ENCODE measurements at places on chromosomes 12 and 14.

DNA sequence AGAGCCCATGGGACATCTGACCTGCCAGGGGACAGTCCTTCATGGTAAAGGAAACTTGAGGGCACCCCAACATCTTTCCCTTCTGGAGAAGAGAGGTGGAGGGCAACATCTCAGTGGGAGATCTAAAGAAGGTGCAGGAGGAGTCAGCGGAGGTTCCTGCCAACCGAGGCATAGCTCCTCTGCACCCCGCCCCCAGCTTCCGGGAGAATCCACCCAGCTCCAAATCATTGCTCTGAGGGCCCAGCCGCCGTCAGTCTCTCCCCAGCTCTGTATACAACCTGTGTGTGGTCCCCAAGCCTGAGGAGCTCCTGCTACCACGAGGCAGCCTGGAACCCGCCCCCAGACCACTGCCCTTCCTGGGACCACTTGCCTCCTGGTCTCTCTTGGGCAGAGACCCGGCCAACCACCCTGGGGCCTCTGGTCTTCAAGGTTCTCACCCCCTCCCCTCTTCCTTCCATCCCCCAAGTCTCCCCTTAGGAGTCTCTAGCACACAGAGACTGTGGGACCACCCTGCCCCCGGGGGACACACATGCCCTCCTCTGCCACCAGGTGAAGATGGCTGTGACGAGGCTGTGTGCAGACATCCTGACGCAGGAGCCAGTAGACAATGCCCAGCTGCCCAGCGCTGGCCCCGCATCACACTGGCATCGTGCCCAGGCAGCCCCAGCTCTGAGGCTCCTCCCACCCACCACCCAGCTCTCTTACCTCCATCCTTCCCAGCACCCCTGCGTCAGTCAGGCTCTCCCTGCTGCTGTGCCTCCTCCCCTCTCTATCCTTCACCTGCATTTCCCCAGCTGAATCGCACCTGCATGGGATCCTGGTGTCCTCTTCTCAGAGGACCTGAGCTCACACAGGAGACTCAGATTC, 13.0 kb upstream of the NUDT14 start:
- no peak for DNase-seq

DNA sequence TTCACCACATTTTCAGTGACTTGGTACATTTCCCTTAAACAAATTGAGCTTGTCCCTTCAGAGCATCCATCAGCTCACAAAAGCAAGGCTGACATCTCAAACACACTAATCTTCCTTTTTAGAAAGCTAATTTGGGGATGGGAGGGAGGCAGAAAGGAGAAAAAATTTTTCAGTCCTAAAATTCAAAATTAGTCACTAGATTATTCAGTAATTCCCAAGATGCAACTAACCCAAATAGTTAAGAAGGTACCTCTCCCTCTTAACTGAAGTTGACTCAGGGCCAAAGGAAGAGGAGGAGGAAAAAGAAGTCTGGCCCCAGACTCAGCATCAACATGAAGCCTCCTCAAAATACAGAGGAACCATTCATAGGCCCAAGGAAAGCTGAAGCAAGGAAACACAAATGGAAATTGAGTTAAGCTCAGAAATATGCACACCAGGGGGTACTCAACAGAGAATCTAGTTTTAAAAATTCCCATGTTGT, 21.7 kb downstream of the CBX5 start:
- no peak for DNase-seq

- no peak for DNase-seq
Observed at GRCh38 chr12:86226481-86226880, 29.7 kb downstream of the MGAT4C start.

DNA sequence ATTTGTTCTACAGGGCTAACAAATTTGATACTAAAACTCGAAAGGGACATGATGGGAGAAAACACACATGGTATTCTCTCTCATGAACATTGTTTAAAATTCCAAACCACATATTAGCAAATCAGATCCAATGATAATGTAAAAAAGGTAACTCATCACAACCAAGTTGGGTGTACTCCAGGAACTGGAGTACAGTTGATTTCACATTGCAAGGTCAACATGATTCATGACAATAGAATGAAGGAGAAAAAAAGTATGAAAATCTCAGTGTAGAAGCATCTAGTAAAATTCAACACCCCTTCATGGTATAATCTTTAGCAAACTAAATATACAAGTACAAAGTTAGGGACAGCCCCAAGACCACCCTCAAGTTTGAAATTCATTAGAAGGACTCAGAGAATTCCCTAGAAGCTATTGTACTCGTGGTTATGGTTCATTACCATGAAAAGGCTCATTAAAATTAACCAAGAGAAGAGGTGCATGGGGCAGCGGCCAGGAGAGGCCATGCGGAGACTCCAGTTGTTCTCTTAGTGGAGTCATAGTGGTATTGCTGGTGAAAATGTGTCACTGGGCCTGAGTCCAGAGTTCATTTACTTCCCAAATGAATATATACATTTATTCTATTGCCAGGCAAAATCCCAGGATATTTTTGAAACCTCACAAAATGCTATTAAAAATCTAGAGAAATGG, 3.1 kb upstream of the CDCA4 start:
- no peak for DNase-seq

DNA sequence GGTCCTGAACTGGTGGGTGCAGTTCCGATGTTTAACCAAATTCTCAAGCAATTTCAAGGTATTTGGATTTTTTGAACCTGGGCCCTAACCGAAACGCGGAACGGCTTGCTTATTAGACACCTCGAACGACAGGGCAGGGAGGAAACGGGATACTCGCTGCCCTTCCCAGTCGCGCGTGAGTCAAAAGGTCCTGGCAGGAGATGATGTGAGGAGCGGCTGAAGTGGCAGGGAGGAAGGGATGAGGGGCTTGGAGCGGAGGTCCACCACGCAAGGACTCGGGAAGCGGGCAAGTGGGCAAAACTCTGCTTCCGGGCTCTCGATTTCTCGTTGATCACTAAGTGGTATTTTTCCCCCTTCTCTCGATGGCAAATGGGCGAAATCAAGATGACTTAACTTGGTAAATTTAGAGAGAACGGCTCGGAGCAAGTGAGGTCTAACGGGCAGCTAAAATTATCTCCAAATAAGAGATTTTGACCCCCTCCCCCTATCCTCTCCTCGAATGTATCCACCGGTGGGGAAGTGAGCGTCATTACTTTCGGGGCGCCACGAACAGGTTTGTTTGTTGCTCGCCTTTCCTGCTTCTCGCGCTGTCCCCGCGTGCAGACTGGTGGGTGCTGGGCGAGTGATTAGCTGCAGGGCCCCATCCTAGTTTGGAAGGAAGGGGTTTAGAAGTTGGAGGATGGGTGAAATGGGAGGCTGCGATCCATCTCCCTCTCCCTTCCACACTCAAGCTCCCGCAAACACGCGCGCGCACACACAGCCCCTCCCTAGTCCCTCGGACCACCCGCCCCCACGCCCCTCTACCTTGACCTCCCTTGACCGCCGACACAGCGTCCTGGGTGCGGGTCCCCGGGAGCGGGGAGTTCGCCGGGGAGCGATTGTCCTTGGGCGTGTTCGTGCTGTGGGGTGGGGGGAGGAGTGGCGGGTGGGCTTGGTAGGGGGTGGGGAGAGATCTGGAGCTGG, 986 bp upstream of the NTF3 start:
- DNase-seq = no peak

GRCh38 chr14:103629503-103630121, 601 bp downstream of the KLC1 start:
- DNase-seq = no peak

- DNase-seq = no peak
Observed at GRCh38 chr12:123957196-123957595, 15.4 kb downstream of the CCDC92 start.

GRCh38 chr14:54804538-54805041, 98.0 kb downstream of the GCH1 start:
- no peak for DNase-seq

- no peak for DNase-seq
Observed at GRCh38 chr12:110533607-110534006, 31.5 kb downstream of the RAD9B start.

- no peak for DNase-seq
Observed at GRCh38 chr14:66401449-66402095, 84.6 kb upstream of the CCDC196 start.

DNA sequence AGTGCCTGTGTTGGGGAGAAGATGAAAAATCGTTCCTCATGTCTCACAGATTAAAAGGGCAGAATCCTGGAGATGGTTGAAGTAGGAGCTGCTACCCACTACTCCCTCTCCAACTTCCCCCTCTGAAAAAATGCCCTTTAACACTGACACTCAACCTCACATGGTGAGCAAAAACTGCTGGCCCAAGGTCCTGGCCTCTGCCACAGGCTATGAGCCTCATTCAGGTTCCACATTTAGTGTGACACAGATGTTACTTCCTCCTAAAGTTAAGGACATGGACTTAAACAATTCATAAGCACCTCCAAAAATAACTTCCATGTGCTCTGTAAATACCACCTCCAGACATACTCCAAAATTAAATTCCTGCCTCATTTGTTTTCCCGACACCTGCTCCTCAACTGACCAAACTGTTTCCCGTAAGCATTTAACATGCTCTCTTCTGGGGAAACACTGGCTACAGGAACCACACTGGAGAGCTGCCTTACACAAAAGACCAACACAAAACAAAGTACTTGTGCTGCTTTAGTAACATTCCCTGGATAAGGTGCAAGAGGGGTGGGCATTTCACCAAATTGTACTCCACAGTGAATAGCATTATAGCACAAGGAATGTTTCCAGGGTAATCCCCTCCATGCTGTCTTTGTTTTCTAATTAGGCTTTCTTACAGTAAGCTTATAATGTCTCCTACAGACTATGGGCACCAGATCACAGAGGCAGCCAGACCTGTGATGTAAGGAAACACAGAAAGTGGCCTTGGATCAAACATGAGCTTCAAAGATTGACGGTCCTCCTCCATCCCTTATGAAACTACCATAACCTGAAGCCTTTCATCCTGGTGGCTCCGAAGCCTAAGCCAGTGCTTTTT, 57.0 kb downstream of the PHLDA1 start:
- DNase-seq = no peak

- no peak for DNase-seq
Observed at GRCh38 chr14:76051717-76052465, 66.3 kb downstream of the IFT43 start.

- no peak for DNase-seq
Observed at GRCh38 chr14:64741961-64742360, 37.7 kb downstream of the PLEKHG3 start.

- peak; percentile 51 for DNase-seq
Observed at GRCh38 chr12:51531978-51532497, 59.0 kb upstream of the SCN8A start.

DNA sequence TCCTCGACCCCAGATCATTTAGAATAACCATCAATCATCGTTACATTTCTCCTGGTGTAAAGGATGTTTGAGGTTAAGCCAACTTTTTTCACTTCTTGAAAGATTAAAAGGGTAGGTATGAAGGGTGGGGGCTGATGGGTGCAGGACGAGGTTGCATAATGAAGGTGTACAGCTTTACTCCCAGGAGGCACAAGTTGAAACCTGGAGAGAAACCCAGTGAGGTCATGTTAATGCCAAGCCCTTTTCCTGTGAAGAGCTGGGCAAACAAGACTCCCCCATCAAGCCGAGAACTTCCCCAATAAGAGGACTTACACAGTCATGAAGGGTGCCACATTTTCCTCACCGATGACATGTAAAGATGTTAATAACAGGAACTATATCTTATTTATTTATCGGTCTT, 84.3 kb downstream of the FZD10 start:
- DNase-seq = no peak

GRCh38 chr12:85266356-85266755, 13.7 kb upstream of the ALX1 start:
- no peak for DNase-seq

- no peak for DNase-seq
Observed at GRCh38 chr14:102739190-102739469, 38.1 kb upstream of the TRAF3 start.

GRCh38 chr12:77974645-77975044, 144.0 kb downstream of the NAV3 start:
- no peak for DNase-seq

DNA sequence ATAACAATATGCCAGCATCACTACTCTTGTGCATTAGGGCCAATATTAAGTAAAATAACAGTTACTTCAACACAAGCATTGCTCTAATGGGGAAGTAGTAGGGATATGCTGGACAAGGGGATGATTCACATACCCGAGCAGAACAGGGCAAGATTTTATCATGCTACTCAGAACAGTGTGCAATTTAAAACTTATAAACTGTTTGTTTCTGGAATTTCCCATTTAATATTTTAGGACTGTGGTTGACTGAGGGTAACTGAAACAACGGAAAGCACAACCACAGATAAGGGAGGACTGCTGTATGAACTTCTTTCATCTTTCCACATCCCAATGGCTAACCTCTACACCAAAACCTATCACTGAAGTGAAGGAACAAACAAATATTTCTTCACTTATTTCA, 36.8 kb downstream of the SARNP start:
- no peak for DNase-seq

- no peak for DNase-seq
Observed at GRCh38 chr14:39641224-39641623, 209.0 kb upstream of the FBXO33 start.

DNA sequence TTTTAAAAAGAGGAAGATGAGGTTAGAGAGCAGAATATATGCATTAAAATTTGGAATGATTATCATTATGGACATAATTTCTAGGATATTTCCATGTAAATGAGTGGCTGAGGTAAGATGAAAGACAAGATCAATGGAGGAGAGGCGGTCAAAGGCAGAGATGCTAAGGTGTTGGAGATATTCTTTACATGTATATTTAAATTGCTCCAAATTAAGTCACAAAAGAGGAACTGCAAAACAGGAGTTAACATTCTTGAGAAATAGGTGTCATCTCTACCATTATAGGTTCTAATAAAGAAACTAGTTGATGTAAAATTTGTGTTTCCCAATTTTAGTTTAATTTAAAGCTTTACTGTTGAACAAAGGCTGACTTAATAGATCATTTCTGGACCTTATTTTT, 268.5 kb upstream of the PPFIA2 start:
- no peak for DNase-seq

- no peak for DNase-seq
Observed at GRCh38 chr12:107017042-107017441, 30.1 kb upstream of the MTERF2 start.

DNA sequence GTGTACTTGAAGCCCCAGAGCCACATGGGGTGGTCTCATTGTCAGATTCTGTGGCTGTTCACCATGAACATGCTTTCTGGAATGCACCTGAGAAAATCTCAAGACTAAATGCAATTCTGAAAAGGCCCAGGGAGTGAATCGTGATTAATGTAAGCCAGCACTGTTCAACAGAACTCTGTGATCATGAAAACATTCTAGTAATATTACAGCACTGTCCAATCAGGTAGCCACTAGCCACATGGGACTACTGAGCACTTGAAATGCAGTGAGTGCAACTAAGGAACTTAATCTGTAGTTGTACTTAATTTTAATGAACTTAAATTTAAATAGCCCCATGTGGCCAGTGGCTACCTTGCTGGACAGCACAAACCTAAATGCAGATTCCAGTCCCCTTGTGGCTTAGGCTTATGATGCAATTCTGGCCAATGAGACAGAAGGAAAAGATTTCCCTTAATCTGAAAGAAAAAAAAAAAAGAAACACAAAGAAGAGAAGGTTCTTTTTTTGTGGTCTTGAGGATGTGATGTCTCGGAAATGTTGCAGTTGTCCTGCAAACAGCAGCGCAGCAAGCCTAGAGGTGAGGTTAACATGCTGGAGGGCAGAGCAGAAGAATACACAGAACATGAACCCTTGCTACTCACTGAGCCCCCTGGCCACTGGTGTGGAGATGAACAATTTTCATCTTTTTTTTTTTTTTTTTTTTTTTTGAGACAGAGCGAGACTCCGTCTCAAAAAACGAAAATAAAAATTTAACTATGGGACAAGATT, 48.2 kb downstream of the SPPL3 start:
- DNase-seq = no peak

GRCh38 chr12:31843398-31844095, 114.7 kb upstream of the AMN1 start:
- DNase-seq = no peak

- DNase-seq = no peak
Observed at GRCh38 chr12:52370926-52371608, 3.8 kb upstream of the KRT85 start.
